ENCODE measurements at places on chromosomes 12 and 14. TPM values are rescaled to one million over a fixed set of nuclear protein-coding genes. Genes with fewer than 3 reads are reported as not detected.

MED13L gene
- 29.8 TPM for total RNA-seq

TAS2R30 gene
- 5.1 TPM for total RNA-seq

KRT8 gene
- 1,003 TPM for total RNA-seq

DPF3 gene
- total RNA-seq = 2.2 TPM

SLC10A1 gene
- total RNA-seq = 142 TPM

SDR9C7 gene
- total RNA-seq = not detected

GPR162 gene
- total RNA-seq = 1.6 TPM

ZBTB42 gene
- 3.7 TPM for total RNA-seq

PAPOLA gene
- total RNA-seq = 102 TPM

KIF5A gene
- total RNA-seq = 0.02 TPM

OTOGL gene
- total RNA-seq = 0.06 TPM

KCNC2 gene
- total RNA-seq = not detected

ACTR6 gene
- total RNA-seq = 16.0 TPM

GRCh38 chr12:127642208-127642607 is 624.8 kb upstream of the TMEM132C start:
- no peak for DNase-seq

DNA sequence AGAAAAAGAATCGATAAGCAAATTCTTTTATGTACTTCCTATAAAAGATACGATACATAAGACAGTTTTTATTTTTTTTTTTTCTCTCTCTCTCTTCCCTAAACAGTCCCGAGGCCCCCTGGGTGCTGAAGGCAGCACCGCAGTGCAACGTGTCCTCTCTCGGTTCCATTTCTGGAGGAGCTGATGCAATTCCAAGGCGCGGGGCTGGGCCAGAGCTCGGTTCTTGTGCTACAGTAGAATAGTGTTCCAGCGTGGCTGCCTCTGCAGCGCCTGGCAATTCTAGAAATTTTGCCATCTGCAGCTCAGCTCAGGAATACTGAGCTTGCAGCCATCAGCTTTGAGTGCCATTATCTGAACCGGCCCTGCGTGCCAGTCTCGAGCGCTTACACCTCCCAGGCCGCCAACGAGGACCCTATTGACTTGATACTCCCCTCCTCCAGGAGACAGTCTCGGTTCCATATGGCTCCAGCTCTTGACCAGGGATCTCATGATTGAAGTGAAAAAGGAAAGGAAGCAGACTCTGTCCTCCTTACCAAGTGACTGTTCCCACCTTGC is 630 bp downstream of the ALDH1L2 start:
- no peak for DNase-seq

- no peak for DNase-seq
These were observed 29.4 kb downstream of the C12orf75 start for GRCh38 chr12:105359856-105360255.

- DNase-seq = no peak
These were observed 109.4 kb downstream of the RFLNA start for GRCh38 chr12:124404162-124404784.

DNA sequence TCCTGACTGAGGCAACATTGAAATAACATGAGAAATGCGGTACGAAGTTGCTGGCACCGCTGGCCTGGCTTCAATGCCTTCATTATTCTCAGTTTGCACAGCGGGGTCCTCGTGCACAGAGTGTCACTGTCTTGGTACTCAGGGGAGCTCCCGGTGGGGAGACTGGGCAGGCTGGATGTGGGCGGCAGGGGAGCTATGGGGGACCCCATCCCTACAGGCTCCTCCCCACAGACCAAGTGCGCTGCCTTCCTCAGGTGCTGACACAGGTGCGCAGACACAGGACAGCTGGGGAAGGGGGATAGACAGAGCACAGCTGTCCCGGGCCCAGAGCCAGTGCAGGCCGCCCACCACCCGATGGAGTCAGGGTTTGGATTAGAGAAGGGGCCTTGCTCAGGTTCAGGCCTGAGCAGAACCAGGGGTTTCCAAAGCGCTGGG is 270.1 kb downstream of the ADGRD1 start:
- no peak for DNase-seq

DNA sequence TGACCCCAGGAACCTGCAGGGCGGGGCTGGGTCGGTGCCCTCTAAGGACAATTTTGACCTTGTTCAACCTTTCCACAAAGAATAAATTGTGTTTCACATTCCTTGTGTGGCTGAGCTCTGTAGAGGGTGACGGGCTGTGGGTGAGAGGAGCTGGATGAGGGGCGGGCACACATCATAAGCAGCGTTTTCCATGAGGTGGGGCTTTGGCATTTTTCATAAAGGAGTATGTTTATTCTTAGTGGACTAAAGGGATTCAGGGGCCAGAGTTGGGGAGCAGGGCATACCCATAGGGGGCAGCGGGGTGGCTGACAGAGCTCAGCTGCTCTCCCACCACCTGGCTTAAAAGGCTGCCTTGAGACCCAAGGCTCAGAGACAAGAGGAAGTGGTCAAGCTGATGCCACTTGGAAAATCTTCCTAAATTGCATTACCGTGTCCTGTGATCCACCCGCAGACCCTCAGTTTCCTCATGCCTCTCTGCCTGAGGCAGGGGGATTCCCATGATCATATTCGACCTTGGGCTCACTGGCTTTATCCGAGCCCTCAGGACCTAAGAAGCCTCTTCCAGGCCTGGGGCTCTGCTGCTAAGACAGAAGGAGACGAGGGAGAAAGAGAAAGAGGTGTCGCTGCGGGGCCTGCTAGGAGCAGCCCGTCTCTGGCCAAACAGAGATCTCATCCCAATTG is 11.4 kb downstream of the MMP14 start:
- no peak for DNase-seq

DNA sequence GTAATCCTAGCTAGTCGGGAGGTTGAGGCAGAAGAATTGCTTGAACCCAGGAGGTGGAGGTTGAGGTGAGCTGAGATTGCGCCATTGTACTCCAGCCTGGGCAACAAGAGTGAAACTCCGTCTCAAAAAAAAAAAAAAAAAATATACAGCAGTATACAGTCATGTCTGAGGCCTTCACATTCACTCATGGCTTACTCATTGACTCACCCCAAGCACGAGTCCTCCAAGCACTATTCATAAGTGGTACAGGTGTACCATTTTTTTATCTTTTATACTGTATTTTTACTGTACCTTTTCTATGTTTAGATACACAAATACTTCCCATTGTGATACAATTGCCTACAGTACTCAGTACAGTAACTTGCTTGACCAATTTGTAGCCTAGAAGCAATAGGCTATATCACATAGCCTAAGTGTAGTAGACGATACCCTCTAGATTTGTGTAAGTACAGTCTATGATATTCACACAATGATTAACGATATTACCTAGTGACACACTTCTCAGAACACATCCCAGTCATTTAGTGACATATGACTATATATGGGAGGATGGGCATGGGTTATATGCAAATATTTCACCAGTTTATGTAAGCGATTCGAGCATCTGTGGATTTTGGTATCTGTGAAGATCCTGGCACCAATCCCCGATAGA is 12.2 kb downstream of the LLPH start:
- DNase-seq = no peak

DNA sequence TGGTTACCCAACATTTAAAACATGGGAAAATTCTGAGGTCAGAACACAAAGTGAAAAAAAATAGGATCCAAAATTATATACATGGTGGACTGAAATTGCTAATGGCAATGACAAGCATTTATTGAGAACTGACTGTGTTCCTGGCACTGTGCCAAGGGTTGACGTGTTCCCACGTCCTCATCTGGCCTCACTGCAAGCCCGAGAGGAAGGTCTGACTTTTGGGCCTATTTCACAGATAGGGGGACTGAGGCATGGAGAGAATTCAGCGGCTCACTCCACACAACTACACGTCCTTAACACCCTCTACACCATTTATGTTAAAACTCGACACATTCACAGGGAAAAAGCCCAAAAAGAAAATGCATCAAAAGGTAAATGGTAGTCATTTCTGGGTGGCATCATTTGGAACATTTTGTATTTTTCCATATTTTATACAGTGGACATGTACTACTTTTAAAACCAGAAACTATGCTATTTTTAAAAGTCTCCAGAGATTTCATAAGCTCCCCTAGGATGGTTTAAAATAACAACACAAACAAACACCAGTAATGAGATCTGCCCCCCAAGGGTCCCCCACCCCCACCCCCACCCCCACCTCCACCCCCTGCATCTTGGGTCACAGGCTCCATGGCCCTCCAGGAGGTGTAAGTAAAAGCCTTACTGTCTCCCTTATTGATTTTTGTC is 27.7 kb downstream of the CLMN start:
- no peak for DNase-seq

DNA sequence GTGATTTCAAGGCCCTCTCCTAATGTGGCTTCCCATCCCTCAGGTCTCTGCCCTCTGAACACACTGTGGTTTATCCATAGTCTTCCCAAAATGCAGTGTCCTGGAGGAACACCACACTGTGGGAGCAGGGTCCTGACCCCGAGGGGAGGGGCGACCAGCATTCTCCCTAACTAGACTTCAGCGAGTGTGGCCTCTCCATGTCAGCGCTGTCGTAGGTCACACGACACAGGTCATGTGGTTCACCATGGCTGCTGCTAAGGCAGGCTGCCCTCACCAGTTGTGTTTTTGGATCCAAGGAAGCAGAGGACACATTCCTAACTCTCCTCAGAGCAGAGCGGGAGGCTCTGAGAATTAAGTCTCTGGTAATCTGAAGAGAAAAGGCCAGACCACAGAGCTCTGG is 50.5 kb downstream of the SSH1 start:
- DNase-seq = no peak

- DNase-seq = no peak
These were observed 140.1 kb upstream of the HIF1A start for GRCh38 chr14:61555056-61555838.

- DNase-seq = no peak
These were observed 54.3 kb downstream of the SVOP start for GRCh38 chr12:108966378-108967151.

GRCh38 chr12:48175613-48176416 is 7.6 kb upstream of the CCDC184 start:
- DNase-seq = no peak

DNA sequence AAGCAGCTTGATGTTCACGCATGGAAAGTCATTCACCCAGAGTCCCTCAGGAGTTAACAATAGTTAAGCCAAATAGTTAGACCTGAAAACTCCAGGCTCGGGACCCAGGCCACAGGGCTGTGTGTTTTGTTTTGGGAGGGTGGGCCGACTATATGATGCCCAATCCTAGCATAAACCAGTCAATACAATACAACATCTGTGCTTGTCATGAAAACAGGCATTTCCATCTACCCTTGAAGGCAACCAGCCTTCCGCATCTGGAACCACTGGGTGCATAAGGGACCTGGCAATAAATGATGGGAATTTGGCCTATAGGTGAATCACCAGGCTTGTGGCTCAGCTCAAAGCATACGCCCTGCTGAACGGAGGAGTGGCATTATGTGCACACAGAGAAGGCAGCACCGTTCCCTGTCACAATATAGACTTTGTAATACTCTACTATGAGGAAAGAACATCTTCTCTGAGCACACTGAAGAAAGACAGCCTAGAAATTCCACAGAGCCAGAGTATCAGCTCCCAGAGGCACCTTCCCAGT is 91.0 kb upstream of the FOXN3 start:
- no peak for DNase-seq

GRCh38 chr14:93688820-93689219 is 99.5 kb downstream of the PRIMA1 start:
- no peak for DNase-seq

- DNase-seq = no peak
These were observed 8.9 kb downstream of the SLC7A8 start for GRCh38 chr14:23174296-23175184.

GRCh38 chr12:62701492-62701891 is 233.5 kb downstream of the PPM1H start:
- no peak for DNase-seq

GRCh38 chr12:19148860-19149259 is 19.3 kb downstream of the PLEKHA5 start:
- DNase-seq = no peak

DNA sequence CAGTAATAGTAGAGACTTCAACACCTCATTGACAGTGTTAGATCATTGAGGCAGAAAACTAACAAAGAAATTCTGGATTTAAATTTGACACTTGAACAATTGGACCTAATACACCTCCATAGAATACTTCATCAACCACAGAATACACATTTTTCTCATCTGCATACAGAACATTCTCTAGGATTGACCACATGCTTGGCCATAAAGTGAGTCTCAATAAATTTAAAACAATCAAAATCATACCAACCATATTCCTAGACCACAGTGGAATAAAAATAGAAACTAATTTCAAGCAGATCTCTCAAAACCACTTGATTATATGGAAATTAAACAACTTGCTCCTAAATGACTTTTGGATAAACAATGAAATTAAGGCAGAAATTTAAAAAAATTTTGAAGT is 82.3 kb downstream of the SLC38A4 start:
- no peak for DNase-seq

DNA sequence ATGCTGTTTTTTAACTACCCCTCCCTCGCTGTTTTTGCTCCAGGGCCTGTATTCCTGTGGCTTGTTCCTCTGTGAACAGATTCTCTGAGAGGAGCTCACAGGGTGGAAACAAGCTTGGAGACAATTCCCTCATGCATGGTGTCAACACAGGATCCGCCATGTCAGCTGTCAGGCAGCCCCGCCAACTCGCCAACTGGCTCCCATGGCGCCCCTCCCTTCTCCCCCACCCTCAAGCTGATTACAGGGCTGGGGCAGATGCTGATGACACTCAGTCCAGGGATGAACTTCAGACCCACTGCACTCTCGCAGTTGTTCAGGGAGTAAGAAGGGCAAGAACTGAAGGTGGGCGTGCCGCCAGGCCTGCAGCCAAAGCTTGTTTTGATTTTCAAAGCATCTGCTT is 229.9 kb downstream of the NTF3 start:
- no peak for DNase-seq

DNA sequence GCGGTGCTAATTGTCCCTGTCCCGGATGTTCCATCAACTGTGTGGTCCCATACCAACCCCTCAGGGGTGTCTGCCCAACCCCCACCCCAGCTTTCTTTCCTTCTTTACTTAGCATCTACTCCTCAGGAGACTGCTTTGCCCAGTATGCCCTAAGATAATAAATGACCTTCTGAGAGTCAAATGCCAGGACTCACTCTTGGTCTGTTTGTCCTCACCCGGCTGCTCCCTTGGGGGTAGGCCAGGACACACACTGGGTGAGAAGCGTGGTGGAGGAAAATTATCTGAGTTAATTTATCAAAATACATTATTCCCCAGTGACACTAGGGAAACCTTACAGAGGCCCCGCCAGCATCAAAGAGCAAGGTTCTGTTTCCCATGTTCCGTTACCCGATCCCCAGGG is 457.0 kb downstream of the RGS6 start:
- DNase-seq = no peak

DNA sequence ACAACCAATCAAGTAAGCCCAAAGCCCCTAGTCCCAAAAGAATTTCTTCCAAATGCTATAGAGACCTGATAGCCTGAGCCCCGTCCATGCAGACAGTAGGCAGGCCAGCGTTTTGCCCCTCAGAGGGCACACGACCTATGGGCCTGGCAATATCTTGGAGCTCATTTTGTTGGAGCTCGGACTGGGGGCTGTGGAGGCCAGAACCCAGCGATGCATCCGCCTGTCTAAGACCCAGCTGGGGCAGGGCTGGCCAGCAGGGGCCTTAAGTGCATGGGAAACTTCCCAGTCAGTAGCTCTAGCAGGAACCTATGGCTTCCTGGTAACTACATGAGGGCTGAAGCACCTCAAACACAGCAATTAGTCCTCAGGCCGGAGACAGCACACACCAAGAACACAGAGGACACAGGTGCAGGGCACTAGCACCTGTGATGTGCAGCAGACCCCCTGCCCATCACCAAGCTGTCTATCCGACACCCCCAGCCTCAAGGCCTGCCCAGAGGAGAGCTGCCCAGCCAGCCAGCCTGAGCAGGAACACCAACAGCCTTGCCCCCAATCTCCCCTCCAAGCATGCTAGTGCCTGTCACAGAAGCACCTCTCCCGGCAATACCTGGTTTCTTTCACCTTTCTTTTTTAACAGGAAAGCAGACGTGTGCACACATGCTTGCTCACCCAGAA is 50.8 kb downstream of the ARL6IP4 start:
- DNase-seq = peak; percentile 37
